ENCODE measurements at places on chromosomes 7 and 10.

- DNase-seq = peak; percentile 47
These were observed 620 bp downstream of the SLK start for GRCh38 chr10:103967448-103968071.

DNA sequence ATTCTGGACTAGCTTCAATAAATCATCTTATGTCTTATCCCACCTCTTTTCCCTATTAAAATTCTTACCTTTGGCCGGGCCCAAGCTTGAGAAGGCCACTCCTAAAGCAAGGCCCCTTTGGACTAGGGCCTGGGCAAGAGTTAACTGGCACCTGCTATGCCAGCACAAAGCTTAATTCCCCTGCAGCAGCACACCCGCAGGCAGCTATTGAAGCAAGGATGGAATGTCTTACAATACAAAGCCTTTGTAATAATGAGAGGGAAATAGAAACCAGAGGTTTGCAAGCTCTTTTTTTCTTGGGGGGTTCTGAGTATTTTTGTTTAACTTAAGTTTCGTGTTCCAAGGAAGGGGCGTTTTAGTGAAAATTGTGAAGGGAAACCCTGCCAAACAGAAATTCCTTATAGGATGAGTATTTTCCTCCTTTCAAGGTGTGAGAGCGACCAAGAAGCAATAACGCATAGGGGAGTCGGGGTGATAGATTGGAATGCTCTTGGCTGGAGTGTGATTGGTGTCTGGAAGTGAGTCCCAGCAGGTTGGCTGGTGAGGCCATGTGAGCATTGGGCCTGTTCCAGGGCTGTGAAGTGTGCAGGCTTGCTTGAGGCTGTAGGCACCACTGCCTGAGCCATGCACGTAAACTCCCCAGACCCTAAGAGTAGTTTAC lies 148.5 kb downstream of the KIAA1217 start:
- DNase-seq = no peak

DNA sequence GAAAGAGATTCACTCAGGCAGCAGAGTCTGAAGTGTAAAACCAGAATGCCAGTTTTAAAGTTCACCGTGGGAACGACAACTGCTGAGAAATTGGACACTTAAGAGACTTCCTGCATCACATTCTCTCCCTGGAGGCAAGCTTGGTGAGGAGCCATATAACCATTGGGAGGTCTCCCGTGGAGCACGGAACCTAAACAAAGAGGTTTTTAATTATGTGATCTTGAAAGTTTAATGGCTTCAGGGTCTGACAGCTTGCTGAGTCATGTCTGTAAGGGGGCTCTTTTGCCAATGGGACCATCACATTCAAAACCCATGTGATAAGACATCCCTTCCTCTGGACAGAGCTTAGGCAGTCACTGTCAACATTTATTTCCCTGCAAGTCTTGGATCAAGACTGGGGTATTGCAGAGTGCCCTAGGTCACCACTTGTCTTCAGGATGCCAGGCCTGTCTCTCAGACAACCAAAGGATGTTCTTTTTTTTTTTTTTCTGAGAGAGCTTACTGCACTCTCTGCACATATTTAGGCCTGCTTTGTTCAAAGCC lies 674.4 kb downstream of the TYW1 start:
- DNase-seq = no peak

- DNase-seq = no peak
These were observed 120.6 kb downstream of the TMEM26 start for GRCh38 chr10:61332581-61332980.

- no peak for DNase-seq
These were observed 226.2 kb upstream of the IMMP2L start for GRCh38 chr7:111788286-111789047.

GRCh38 chr7:81839708-81840369 lies 70.0 kb upstream of the HGF start:
- no peak for DNase-seq

- DNase-seq = no peak
These were observed 266.3 kb downstream of the RPS24 start for GRCh38 chr10:78299851-78300468.

DNA sequence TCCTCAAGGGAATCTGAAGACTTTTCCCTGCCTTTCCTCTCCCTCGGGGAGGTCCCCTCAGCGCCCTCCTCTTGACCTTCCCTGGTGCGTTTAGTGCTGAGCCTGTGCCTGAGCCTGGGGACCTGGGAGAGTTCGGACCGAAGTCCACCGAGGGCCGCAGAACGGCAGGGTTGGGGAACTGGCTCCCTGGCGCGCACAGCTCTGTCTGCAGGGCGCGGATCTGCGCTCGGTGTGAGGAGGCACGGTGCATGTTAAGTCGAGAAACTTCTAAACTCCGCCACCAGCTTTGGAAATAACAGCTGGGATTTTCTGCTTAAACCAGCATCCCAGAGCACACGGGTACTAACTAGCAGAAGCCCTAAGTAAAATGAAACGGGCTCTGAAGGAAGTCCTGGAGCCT lies 44.2 kb upstream of the SLC29A4 start:
- DNase-seq = no peak

DNA sequence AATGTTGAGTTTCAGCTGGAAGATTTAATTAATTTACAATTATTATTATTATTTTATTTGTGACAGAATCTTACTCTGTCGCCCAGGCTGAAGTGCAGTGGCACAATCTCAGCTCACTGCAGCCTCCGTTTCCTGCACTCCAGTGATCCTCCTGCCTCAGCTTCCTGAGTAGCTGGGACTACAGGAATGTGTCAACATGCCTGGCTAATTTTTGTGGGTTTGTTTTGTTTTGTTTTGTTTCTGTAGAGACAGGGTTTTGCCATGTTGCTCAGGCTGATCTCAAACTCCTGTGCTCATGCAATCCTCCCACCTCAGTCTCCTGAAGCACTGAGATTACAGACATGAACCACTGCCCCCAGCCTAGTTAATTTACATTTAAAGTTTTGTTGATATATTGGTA lies 93.8 kb upstream of the MEOX2 start:
- no peak for DNase-seq

GRCh38 chr7:77702968-77703472 lies 6.8 kb downstream of the RSBN1L start:
- DNase-seq = no peak

DNA sequence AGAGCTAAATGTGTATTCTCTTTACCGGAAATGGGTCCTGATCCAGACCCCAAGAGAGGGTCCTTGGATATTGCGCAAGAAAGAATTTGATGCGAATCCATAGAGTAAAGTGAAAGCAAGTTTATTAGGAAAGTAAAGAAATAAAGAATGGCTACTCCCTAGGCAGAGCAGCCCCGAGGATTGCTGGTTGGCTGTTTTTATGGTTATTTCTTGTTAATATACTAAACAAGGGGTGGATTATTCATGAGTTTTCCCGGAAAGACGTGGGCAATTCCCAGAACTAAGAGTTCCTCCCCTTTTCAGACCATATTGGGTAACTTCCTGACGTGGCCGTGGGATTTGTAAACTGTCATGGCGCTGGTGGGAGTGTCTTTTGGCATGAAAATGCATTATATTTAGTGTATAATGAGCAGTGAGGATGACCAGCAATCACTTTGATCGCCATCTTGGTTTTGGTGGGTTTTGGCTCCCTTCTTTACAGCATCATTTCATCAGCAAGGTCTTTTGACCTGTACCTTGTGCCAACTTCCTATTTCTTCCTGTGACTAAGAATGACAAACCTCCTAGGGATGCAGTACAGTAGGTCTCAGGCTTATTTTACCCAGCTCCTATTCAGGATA lies 60.4 kb downstream of the ARL4A start:
- no peak for DNase-seq

DNA sequence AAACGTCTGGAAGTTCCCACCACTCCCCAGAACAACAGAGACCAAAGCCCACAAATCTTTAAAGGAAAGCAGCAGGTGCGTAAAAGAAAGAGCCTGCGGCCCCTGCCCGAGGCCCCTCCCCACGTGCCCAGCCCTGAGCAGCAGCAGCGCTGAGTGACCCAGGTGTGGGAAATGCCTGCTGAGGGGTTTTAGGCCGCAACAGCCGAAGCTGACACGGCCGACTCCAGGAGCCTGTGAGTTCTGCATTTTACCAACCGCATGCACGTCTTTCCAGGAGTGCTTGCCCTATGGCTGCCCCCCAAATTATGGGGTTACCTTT lies 1.6 kb upstream of the KNDC1 start:
- no peak for DNase-seq

- DNase-seq = no peak
These were observed 52.9 kb upstream of the CALD1 start for GRCh38 chr7:134726581-134726980.

GRCh38 chr10:69538461-69538860 lies 34.8 kb downstream of the NEUROG3 start:
- no peak for DNase-seq

DNA sequence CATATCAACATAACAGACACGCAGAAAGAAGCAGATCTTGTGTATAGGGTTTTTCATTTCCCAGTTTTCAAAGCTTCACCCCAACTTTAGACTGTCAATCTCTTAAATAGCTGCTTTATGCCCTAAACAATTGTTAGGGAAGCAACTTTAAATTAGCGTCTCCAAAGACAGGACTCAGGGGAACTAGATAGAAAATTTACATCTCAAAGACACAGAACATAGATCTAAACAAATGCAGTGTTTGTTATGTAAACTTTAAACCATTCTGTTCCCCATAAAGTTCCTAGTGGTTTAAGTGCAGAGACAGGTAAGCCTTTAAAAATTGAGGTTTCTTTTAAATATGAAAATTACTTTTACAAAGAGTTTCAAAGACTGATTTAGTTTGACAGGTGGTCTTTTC lies 379.2 kb upstream of the GHITM start:
- DNase-seq = no peak

GRCh38 chr7:105764506-105764905 lies 111.9 kb downstream of the ATXN7L1 start:
- no peak for DNase-seq

GRCh38 chr7:114959931-114960330 lies 38.0 kb downstream of the MDFIC start:
- no peak for DNase-seq

GRCh38 chr7:35734001-35734483 lies 39.1 kb upstream of the HERPUD2 start:
- DNase-seq = no peak

DNA sequence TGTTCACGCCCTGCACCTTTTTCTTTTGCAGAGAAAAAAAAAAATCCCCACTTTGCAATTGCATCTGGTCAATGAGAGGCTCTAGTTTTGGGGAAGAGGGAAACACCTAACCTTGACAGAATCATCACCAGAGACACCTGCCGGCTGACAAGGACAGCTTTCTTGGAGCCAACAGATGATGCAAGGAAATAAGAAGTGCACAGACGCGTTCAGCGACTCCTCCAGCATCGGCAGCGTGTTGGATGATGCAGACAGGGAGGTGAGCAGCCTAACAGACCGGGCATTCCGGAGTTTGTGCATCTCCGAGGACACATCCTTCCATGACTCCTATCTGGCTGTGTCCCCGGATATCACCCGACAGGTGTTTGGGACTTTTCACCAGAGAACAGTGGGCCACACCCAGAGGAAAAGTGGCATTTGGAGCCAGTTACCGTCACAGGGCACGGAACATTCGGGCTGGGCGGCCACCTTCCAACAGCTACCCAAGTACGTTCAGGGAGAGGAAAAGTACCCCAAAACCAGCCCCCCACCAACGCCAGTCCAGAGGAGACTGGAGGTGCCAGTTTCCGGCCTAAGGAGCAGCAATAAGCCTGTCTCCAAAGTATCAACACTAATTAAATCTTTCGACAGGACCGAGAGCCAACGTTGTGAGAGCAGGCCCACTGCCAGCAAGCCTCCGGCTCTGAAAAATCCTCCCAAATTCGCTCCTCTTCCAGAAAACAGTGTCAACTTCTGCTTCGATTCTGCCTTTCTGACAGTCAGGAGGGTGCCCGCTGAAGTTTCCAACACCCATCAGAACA lies 23.6 kb downstream of the C10orf71 start:
- DNase-seq = no peak

- DNase-seq = no peak
These were observed 31.3 kb downstream of the FZD1 start for GRCh38 chr7:91295576-91295975.

DNA sequence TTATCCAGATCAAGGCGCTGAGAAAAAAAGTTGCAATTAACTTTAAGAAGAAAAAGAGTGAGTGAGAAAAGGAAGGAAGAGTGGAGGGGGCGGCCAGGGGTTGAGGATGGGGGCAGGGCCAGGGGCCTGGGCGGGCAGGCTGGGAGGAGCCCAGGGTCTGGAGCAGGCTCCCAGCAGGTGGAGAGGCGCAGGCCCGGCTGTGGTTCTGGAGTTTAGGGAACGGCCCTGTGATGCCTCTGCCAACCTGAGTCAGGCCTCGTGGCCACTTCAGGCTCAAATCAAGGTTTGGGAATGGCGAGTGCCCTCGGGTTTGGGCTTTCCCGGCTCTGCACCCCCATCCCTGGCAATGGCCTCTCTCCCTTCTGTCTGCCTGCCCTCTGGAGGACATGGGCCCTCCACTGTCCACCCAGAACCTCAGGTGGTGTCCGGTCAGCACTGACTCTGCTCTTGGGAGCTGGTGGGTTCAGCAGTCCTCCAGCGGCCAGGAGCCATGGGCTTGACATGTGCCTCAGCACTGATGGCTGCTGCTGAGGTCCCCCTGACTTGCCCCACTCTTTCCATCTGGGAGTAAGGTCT lies 41.0 kb upstream of the EMX2 start:
- no peak for DNase-seq
